ENCODE measurements at places on chromosomes 2 and 18.
A peak's percentile ranks its signal among the peaks of the same experiment; 100 is the strongest.

DNA sequence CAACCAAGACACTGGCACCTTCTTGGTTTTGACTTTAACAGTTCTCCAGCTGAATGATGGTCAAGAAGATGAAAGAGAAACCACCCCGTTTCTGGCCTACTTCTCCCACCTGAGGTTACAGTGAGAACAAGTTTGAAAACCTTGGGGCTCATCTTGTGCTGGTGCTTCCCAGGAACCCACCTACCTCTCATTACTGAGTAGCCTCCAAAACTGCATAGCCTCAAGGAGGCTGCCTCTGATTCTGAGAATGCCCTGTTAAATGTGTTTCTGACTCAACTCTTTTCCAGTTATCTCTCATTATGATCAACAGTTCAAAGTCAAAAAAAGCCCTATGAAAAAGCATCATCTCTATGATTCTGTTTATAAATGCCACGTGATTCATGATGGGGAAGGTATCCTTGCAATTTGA is 121.9 kb downstream of the CACNB4 start:
- DNase-seq, result peak; percentile 40

DNA sequence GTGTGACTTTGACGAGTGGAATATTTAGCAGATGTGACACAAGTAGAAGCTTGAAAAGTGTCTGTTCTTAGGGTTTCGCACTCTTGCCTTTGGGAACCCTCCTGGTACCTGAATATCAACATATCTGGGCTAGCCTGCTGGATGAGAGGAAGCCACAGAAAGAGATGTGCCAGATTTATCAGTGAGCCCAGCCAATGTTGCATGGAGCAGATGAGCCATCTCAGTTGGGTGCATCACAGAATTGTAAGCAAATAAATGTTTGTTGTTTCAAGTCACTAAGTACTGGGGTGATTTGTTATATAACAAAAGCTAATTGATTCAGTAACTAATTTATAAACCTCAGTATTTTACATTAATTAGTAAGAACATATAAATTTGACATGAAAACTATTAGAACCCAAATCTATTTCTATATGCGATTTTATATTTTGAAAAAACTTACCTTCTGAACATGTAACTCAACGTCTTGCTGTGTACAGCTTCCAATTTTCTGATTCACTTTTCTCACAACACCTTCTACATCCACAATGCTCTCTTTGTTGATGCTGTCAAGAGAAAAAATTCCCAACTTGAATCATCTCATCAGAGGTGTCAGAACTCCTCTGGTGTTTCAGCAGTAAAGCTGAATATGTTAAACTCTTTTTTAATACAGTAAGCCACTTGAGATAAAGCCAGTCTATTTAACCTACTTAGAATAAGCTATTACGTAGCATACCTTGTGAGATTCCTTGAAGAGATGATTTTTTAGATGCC is 42.3 kb downstream of the DARS1 start:
- DNase-seq, result no peak

- DNase-seq, result no peak
These were observed 172.6 kb upstream of the PIEZO2 start for GRCh38 chr18:11322006-11322405.

DNA sequence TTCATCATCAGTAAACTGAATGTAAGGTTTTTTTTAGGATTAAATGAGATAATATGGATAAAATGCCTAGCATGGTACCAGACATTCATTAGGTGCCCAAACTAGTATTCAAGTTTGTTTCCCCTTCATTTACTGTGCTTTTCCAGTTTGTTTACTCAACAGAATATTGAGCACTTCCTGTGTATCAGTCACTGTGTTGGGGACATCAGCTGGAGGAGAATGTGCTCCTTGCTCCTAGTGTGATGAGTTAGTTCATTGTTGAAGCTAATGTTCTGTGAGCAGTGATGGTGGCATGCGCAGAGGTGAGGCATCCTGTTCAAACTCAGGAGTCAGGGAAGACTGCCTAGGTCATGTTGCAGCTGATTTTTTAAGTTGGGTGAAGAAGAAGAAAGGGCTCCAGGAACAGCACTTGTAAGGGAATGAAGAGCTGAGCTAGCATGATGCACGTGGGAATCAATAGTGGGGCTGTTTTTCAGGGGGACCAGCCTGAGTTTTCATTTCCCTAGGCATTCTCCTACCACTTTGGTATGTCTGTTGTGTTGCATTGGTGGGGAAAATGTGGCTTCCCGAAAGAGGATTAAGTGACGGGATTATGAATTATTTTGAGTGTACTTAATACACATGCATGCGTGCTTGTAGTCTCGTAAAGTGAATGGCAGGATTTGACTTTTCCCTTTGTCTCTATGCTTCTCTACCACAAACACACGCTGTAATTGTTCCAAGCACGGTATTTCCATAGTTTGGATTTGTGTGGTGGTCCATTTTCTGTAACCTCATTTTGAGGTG is 23.7 kb downstream of the TTLL4 start:
- DNase-seq, result no peak

DNA sequence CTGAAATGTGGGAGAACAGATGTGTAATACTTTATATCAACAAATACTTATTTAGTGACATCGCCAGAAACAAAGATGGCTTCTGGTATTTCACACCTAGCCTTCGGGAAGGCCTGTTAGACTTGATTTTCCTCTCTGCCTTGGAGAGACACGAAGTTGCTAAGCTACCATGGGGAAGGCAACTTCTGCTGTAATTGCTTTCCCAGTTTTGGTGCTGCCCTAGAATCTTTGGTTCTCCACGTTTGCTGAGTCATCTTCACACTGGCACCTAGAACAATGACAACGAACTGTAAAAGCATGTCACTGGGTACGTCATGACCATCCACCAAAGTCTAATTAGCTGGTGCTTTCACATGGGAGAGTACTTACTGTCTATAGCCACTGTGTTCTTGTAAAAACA is 58.7 kb upstream of the ACTR3 start:
- no peak for DNase-seq

DNA sequence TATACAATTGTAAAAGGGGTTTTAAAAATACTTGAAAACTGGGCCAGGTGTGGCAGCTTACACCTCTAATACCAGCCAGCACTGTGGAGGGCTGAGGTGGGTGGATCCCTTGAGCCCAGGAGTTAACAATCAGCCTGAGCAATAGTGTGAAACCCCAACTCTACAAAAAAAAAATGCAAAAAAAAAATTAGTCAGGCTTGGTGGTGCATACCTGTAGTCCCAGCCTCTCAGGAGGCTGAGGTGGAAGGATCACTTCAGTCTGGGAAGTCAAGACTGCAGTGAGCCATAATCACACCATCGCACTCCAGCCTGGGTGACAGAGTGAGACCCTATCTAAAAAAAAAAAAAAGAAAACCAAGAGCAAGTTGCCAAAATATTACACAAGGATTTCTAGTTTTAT is 182.7 kb downstream of the UBE2E3 start:
- DNase-seq, result no peak

- no peak for DNase-seq
These were observed 152.8 kb downstream of the PID1 start for GRCh38 chr2:229118336-229118735.

- DNase-seq, result peak; percentile 100
These were observed 58.5 kb upstream of the MSH6 start for GRCh38 chr2:47724221-47724981.

- peak; percentile 42 for DNase-seq
These were observed 85.0 kb downstream of the WDSUB1 start for GRCh38 chr2:159201360-159202063.

DNA sequence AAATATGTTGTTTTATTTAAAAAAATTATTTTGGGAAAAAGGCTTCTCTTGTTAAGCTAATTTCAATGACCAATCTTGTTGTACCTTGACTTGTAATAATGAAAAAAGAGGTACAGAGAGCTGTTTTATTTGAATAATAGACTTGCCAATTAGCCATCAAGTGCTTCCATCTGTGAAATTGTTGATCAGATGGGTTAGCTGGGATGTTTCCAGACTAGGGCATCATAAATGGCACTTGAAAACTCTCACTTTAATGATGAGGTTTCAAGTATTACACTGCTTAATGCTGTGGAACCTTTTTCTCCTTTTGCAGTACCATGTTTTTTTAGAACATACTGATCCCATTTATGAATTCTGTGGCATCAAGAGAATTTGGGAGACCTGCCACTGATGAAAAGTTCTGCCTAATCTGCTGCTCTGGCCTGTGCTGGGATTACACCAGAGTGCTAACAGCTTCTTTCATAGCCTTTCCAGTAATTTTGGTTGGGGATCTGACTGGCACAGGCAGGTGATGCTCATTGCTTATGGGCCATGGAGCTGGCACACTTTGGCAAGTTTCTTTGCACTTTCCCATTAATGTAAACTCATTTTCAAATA is 24.2 kb downstream of the PSMD14 start:
- DNase-seq, result no peak

DNA sequence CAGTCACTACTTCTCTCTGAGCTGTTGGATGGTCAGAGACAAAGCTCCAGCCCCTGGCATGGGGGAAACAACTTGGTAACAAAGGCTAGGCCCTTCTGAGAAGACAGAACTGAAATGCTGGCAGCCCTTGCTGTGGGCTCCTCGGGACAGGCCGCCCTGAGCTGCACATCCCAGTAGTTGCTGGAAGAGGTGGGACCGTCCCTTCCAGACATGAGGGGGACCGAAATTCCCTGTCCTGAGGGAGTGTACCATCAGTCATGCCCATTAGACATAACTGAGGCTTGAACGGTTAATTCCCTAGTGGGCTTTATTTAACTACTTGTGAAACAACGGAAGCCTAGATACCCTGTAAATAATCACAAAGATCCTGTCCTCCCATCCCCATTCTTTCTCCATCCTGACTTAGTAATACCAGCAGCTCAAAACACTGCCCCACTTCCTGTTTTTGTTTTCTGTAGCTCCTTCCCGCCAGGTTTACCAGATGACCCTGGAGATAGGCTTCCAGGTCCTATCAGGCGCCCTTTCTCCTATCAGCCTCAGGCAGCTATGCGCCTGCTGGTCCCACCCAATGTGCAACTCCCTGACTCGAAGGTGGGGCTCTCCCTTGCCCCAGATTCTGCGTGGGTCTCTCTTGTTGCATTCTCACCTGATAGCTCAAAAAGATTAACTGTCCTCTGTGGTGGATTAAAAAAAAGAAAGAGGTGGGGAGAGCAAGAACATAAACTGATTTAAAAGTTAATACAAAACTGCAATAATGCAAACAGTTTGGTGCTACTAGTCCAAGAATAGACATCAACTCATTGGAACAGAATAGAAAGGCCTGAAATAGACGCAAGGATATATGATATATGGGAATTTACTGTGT is 37.0 kb upstream of the NT5DC4 start:
- DNase-seq, result no peak

GRCh38 chr2:2175381-2176090 is 155.5 kb downstream of the MYT1L start:
- DNase-seq, result no peak

DNA sequence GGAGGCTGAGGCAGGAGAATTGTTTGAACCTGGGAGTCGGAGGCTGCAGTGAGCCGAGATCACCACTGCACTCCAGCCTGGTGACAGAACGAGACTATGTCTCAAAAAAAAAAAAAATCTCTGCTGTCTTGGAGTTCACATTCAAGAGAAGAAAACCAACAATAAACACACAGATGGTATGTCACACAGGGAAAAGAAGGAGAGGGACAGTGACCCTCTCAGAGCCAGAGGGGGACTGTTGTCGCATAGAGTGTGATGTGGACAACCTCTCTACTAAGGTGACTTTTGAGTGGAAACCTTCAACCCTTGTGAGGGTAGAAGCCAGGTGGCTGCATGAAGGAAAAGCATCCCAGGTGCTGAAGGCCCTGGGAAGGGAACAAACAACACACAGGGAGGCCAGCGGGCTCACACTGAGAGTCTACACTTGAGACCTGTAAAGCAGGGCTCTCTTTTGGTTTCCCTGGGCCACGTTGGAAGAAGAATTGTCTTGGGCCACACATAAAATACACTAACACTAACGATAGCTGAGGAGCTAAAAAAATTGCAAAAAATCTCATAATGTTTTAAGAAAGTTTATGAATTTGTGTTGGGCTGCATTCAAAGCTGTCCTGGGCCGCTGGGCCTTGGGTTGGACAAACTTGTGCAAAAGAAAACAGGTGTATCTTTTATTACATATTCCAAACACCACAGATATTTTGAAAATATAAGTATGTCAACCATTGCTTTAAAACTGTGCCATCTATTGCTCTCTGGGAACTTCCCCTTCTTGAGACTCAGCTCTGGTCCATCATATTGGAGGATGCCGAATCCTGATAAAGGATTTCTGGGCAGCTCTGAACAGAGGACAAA is 136.0 kb downstream of the DDX1 start:
- DNase-seq, result no peak

DNA sequence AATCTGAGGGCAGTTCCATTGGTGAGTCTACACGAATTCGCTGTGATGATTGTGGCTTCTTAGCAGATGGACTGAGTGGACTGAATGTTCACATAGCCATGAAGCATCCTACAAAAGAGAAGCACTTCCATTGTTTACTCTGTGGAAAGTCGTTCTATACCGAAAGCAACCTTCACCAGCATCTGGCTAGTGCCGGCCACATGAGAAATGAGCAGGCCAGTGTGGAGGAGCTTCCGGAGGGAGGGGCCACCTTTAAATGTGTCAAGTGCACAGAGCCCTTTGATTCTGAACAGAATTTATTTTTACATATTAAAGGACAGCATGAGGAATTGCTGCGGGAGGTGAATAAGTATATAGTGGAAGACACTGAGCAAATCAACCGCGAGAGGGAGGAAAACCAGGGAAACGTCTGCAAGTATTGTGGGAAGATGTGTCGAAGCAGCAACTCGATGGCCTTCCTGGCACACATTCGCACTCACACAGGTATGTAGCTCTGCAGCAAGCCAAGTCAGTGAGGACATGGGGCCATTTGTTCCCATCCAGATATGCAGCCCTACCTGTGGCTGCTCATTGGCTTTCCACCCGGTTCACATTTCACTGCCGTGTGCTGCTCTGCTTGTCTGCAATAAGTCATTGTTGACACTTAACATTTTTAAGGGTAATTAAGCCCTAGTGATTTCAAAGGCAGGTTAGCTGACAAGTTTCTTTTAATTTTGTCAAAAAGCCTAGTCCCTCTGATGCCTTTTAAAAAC is 37.7 kb downstream of the ZNF407 start:
- DNase-seq, result no peak

DNA sequence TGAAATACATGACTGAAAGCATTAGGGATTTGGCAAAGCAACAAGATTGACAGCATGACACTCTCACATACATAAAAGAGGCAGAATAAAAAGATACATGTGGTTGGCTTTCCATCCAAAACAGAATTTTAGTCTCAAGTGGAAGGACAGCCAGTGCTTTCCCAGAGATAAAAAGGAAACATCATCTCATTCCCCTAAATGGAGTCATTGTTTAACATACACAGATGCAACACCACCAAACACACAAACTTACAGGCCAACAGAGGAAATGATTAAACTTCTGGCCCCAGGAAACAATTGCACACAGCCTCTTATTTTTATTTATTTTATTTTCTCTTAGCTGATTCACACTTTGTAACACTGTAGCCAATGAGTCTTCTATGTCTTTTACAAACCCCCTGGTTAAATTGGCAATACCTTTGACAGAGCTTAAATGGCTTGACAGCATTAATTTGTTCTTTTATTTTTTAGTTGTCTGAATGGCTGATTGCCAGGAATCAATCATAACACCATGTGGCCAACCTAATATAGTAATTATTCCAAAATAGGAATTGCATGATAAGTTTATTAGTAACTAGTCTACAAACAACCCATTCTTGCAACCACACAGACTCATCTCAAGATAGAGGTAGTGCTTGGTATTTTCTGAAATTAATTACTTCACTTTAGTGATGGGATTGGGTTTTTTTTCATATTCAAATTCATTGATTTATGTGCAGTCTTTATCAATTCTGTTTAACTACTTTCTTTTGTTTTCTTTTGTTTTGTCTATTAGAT is 190.5 kb downstream of the RND3 start:
- DNase-seq, result no peak

GRCh38 chr18:13455471-13455870 is 236.9 kb downstream of the LDLRAD4 start:
- DNase-seq, result no peak

GRCh38 chr2:239466061-239466754 is 65.4 kb upstream of the HDAC4 start:
- no peak for DNase-seq

Data from GM12878 (cell line).